Hepatocyte (in vitro differentiated cells): ENCODE measurements at places on chromosomes 6 and 20.

- no peaks in the 10 kb centered on the region for H3K36me3 ChIP-seq
- H3K4me1 ChIP-seq, result no peaks in the 10 kb centered on the region
- H3K4me3 ChIP-seq, result no peak overlapping the region
- no peak overlapping the region for H3K27ac ChIP-seq
- peaks cover 6% of the 10 kb centered on the region for H3K27me3 ChIP-seq
- DNase-seq, result no peak
Observed at GRCh38 chr6:6455272-6455671, 133.2 kb upstream of the LY86 start.

- H3K27ac ChIP-seq, result no peak overlapping the region
- H3K36me3 ChIP-seq, result no peaks in the 10 kb centered on the region
- H3K4me1 ChIP-seq, result peaks cover 7% of the 10 kb centered on the region
- no peak overlapping the region for H3K4me3 ChIP-seq
- no peak for DNase-seq
- H3K27me3 ChIP-seq, result no peaks in the 10 kb centered on the region
Observed at GRCh38 chr6:160156842-160157241, 35.2 kb downstream of the SLC22A1 start.

DNA sequence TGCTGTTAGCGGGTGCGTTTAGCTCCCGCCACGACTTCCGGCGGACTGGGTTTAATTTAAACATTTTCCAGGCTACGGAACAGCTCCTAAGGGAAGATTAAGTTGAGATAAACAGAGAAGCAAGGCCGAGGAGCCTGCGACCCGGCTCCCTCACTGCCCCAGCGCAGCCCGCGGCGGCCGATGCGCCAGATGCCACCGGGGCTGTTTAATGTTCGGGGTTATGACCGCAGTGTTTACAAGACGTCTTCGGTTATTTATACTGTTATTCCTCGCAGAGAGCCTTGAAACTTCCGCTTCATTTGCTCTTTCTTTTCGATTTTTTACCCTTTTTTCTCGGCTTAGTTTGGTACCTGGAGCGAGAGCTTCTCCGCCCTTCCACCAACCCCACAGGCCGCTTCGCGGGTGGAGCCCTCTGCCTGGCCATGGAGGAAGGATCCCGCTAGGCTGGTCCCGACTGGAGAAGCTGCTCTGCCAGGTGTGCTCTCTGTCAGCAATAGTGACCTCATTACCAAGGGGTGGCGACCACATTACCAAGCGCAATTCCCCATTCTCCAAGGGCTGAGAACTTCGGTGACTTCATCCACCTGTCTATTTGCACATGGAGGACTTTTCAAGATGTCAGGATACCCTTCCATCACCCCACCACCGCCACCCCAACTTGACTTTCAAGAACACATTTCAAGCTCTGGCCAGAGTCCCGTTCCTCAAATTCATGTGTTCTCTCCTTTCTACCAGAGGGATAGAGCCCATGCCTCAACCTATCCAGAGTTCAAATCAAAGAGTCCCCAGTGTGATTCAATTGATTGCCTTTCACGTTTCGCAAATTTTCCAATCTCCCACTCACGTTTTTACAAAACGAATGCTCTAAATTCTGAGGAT, 4.1 kb downstream of the TCF21 start:
- no peaks in the 10 kb centered on the region for H3K36me3 ChIP-seq
- peaks cover 97% of the 10 kb centered on the region for H3K27me3 ChIP-seq
- peak; percentile 23 for DNase-seq
- H3K4me1 ChIP-seq, result peaks cover 35% of the 10 kb centered on the region

GRCh38 chr20:18718129-18718528, 95.5 kb upstream of the SCP2D1 start:
- no peaks in the 10 kb centered on the region for H3K27me3 ChIP-seq
- H3K27ac ChIP-seq, result no peak overlapping the region
- H3K4me3 ChIP-seq, result no peak overlapping the region
- DNase-seq, result no peak

DNA sequence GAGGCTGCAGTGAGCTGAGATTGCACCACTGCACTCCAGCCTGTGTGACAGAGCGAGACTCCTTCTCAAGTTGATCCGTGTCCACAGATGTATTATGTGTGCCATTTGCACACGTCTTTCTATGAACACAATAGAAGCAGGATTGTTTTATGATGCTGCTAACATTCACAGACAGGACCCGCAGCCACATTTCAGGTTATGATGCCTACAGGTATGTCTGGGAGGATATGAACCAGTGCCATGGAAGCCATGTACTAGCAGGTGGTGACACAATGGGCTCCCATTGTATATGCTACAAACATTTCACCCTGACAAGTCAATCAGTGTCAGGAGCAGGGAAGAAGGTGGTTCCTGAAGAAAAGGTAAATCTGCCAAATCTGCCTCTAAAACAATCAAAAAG, 4.3 kb downstream of the TRAM2 start:
- peak overlapping the region; percentile 44 for H3K27ac ChIP-seq
- no peak overlapping the region for H3K4me3 ChIP-seq
- H3K27me3 ChIP-seq, result no peaks in the 10 kb centered on the region
- no peak for DNase-seq

DNA sequence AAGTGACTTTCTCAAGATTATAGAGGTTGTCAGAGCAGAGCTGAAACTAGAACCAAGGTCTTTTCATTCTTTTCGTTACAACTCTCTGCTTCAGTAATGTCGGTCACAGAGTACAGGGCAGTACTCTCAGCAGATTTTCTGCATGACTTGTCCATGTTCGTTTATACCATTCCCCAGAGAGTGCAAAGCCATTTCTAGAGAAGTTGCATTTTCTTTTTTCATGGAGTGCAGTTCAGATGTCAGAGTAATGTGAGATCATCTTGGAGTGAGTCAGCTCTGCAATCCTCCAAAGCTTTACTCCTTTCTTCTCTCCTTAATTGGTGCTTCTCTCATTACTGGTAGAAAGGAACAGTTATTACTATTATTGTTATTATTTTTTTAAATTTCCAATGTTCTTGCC, 115.6 kb upstream of the B3GAT2 start:
- no peaks in the 10 kb centered on the region for H3K36me3 ChIP-seq
- no peak overlapping the region for H3K27ac ChIP-seq
- H3K4me1 ChIP-seq, result no peaks in the 10 kb centered on the region
- no peak overlapping the region for H3K4me3 ChIP-seq
- no peak for DNase-seq

GRCh38 chr6:140460267-140460666, 1085.8 kb upstream of the CITED2 start:
- peaks cover 19% of the 10 kb centered on the region for H3K4me1 ChIP-seq
- H3K27ac ChIP-seq, result no peak overlapping the region
- H3K36me3 ChIP-seq, result no peaks in the 10 kb centered on the region
- peak; percentile 8 for DNase-seq
- H3K27me3 ChIP-seq, result no peaks in the 10 kb centered on the region

DNA sequence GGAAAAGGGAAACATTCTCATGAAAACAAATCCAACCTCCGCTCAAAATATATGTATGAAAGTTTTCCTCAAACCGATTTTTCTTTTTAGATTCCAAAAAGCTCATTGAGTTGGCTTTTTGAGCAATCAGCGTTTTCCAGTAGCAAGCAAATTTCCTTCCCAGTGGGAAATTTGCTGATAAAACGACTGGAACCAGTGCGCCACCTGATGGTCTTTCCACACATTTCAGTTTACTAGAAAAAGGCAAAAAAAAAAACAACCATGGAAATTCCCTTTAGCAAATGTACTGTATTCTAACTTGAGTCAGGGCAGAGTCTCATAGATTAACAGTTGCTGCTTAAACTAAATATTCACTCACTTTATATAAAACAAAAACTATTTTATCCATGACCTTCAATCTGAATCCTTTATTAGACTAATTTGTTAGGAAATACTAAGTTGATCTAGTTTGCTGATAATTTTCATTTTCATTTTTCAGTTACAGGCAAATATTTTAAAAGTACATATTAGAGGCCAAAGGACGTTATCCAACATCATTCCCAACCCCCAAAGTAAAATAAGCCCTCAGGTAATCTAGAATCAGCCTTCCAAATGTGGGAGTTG, 271.5 kb downstream of the FOXA2 start:
- no peak overlapping the region for H3K27ac ChIP-seq
- H3K27me3 ChIP-seq, result peaks cover 12% of the 10 kb centered on the region
- H3K36me3 ChIP-seq, result no peaks in the 10 kb centered on the region
- no peak overlapping the region for H3K4me3 ChIP-seq
- no peaks in the 10 kb centered on the region for H3K4me1 ChIP-seq

DNA sequence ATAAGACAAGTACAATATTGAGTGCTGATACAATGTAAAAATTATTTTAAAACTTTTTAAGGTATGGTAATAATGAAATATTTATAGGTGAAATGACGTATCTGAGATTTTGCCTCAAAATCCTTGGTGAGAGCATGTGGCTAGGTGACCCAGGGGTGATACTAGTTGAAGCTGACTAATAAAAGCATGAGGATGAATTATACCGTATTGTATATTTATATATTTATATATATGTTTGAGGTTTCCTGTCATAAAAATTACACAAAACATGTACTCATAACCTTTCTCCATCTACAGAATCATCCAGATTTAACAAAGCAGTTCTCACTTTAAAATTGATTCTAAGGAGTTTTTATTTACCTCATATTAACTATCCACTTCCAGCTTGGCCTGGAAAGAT, 358.1 kb downstream of the CDKAL1 start:
- DNase-seq, result no peak
- H3K4me1 ChIP-seq, result no peaks in the 10 kb centered on the region
- H3K36me3 ChIP-seq, result no peaks in the 10 kb centered on the region
- no peak overlapping the region for H3K27ac ChIP-seq
- no peak overlapping the region for H3K4me3 ChIP-seq
- H3K27me3 ChIP-seq, result no peaks in the 10 kb centered on the region

GRCh38 chr6:41236276-41236675, 8.1 kb downstream of the TREML4 start:
- H3K27ac ChIP-seq, result no peak overlapping the region
- peaks cover 5% of the 10 kb centered on the region for H3K4me1 ChIP-seq
- H3K27me3 ChIP-seq, result peaks cover 33% of the 10 kb centered on the region
- no peak overlapping the region for H3K4me3 ChIP-seq

DNA sequence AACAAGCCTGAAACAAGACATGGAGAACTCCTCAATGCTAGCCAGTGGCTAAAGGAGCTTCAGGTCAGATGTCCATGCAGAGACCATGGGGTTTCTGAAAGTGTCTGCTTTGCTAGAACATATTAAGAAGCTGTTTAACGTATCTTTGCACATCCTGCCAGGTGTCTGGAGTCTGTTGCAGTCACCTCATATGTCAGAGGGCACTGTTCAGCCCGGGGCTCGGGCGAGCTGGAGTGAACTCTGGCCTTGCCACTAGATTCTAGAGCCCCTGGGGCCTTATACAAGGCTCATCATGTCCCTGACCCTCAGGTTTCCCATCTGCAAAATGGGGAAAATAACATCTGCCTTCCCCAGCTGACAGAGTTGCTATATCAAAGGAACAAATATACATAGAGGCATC, 59.0 kb downstream of the PRDM1 start:
- H3K4me3 ChIP-seq, result no peak overlapping the region
- H3K27ac ChIP-seq, result no peak overlapping the region
- no peak for DNase-seq
- no peaks in the 10 kb centered on the region for H3K36me3 ChIP-seq
- no peaks in the 10 kb centered on the region for H3K4me1 ChIP-seq
- H3K27me3 ChIP-seq, result no peaks in the 10 kb centered on the region

DNA sequence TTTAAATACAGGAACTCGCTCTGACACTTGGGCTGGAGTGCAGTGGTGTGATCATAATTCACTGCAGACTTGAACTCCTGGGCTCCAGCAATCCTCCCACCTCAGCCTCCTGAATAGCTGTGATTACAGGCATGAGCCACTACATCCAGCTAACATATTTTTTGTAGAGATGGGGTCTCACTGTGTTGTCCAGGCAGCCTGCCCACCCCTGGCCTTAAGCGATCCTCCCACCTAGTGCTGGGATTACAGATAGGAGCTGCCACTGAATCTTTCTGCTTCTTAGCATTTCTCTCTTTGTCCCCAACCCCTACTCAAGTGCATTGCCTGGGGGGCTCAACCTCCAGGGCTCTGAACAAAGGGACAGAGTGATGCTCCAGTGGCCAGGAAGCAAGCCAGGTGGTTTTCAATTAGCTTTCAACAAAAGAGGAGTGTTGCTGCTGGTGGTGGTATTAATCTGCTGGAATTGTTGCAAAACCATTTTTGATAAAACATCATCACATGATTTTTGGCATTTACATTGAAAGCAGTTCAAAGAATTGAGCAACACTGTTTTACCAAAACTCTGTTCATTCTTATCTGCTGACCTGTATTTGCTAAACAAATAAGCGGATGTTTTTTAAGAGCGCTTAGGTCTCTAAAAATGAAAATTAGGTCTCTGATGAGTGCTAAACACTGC, 40.4 kb upstream of the BPIFA2 start:
- no peaks in the 10 kb centered on the region for H3K4me1 ChIP-seq
- DNase-seq, result no peak
- no peak overlapping the region for H3K27ac ChIP-seq
- H3K4me3 ChIP-seq, result no peak overlapping the region
- H3K36me3 ChIP-seq, result no peaks in the 10 kb centered on the region
- H3K27me3 ChIP-seq, result peaks cover 13% of the 10 kb centered on the region

DNA sequence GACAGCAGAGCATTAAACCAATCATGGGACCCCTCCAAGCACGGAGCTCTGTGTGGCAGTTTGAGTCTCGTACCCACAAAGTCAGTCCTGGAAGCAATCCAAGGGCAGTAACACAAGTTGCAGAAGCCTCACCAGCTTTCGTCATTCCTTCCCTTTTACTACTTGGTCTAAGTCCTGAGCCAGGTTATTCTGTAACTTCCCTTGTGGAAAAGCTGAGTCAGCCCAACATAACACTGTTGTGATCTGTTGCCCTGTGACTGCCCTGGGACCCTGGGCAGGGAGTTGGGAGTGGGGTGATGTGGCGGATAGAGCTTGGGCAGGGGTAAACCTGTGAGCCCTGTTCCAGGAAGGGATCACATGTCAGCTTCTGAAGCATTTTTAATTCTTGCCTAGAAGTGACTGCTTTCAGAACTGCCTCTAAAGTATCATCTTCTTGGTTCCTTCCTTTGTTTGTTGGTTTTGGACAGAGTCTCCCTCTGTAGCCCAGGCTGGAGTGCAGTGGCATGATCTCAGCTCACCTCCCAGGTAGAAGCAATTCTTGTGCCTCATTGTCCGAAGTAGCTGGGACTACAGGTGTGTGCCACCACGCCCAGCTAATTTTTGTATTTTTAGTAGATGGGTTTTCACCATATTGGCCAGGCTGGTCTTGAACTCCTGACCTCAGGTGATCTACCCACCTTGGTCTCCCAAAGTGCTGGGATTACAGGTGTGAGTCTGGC, 183.7 kb upstream of the JAG1 start:
- H3K27me3 ChIP-seq, result no peaks in the 10 kb centered on the region
- peak overlapping the region; percentile 91 for H3K27ac ChIP-seq
- DNase-seq, result peak; percentile 91
- H3K4me1 ChIP-seq, result peaks cover 34% of the 10 kb centered on the region

DNA sequence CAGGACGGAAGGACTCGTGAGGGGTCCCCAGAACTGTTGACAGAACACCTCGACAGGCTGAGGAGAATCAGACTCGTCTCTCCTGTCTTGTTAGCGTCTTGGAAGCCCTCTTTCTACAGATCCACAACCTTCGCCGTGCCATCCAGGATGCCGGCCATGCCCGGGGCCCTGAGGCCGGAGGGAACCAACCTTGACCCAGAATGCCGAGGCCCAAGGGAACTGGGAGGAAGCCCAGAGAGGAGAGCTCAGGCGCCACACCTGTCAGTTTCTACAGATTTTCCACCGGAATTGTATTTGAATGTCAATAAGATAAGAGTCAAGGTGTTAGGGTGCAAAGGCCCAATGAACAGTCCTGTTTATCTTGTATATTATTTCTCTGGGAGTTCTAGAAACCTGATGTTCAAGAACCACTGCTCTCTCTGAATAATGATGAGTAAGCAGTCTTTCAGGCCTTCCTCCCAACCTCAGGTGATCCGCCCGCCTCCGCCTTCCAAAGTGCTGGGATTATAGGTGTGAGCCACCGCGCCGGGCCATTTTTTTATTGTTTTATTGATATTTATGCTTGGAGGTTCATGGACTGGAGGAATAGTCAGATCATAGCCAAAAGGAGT, 799 bp upstream of the ME1 start:
- no peaks in the 10 kb centered on the region for H3K36me3 ChIP-seq
- peaks cover 10% of the 10 kb centered on the region for H3K4me1 ChIP-seq
- H3K4me3 ChIP-seq, result peak overlapping the region; percentile 78
- H3K27me3 ChIP-seq, result no peaks in the 10 kb centered on the region
- peak; percentile 57 for DNase-seq
